Renal cortex interstitium (tissue), 15 donors: ENCODE measurements at places on chromosomes 5 and 9. TPM values are rescaled to one million over a fixed set of nuclear protein-coding genes. Genes with fewer than 3 reads are reported as not detected.

DNA sequence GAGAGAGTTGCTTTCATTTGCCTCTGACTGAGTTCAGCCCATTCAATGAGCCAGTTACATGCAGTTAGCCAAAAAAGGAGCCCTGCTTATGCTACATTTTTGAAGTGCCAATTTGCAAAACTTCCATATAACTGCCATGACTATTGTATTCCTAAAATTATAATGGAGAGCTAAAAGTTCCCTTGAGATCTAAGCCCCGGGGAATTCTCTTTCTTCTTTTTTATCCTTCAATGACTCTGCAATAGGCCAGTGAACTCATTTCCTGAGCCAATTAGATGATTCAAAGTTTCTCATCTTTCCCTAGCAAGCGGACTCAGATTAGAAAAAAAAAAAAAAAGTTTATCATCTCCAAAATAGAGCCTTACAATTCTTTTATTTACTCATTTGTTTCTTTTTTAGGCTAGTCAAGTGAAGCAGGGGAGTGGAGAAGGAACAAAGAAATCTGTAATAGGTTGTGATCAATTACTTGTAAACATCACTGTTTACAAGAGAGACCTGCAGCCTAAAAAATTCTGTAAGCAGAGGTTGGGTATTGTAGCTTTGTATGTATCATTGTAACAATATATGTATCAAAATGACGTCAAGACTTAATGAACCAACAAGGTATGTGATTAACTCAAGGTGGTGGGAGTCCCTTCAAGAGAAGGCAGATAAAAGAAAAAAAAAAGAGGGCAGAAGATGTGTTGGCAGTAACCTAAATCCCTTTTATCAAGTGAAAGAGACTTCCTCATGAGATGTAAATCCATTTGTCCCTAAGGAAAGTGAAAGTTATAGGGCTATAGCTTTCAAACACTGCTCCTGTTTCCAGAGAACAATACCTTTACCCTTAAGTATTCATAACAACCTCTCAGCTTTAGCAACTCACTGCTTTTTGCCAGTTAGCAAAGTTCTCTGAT, 48.7 kb upstream of the HOMER1 start:
- DNase-seq = no peak

- DNase-seq = no peak
These were observed 105.7 kb downstream of the SPOCK1 start for GRCh38 chr5:137393196-137393993.

GRCh38 chr5:163409384-163409783, 28.0 kb upstream of the CCNG1 start:
- DNase-seq = no peak

GRCh38 chr9:27033815-27034403, 28.4 kb upstream of the LRRC19 start:
- peak; percentile 13 for DNase-seq

- no peak for DNase-seq
These were observed 219.0 kb downstream of the ZNF608 start for GRCh38 chr5:124527220-124527991.

DNA sequence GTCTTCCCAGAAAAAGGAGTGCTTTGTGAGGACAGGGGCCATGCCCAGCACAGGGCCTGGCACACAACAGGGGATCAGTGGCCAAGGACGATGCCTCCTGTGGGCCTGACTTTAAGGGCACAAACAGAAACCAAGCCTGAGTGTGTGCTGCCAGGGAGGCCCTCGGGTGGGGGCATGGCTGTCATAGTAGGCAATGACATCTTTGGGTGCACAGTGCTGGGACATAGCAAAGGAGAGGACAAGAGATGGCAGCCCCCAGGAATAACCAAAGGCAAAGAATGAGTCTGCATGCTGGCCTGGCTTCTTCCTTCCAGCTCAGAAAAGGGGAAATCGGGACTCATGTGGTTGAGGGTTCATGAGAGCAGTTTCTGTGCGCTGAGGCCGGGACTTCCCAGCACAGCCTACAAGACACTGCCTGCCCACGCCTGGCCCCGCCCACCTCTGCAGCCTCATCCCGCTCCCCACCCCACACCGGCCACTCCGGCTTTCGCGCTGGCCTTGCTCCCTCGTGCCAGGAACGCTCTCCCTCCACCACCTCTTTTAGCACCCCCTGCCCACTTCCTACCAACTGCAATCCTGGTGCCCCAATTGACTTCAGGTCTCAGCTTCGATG, 13.8 kb upstream of the LHX2 start:
- DNase-seq = no peak

- no peak for DNase-seq
These were observed 34.1 kb upstream of the DHFR start for GRCh38 chr5:80688648-80689420.

- DNase-seq = no peak
These were observed 785 bp upstream of the P4HA2 start for GRCh38 chr5:132228241-132229035.

DNA sequence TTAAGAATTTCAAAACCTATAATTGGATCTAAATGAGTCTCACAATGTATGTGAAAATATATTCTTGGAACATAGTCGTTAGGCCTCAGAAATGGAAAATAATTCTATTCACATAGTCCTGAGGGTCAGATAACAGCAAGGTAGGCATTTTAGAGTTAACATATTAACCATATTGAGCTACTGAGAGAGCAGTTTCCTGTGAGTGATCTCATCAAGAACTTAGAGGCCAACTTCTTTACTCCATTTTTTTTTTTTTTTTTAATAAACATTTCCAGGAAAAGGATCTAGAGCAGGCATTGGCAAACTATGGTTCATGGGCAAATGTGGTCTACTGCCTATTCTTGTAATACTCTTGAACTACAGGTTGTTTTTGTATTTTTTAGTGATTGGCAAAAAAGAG, 26.6 kb downstream of the RAB24 start:
- DNase-seq = no peak

RALGDS gene
- polyA plus RNA-seq = 44.4 TPM

DNA sequence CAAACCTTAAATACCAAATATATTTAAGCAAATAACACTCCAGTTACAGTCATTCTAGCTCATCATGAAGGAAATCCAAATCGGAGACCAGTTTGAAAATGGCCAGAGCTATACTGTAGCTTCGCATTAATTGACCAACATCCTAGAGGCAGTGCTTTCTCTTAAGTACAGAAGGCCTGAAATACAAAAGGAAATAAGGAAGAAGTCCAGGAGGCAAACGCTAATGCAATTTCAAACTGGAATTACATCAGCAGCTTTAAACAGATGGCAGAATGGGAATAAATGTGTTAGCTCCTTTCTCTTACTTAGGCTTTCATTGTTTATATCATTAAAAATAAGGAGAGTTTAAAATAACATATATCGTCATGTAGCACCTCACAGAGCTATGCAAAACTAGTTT, 197.0 kb downstream of the SEC61B start:
- no peak for DNase-seq

SH2D3C gene
- 13.2 TPM for polyA plus RNA-seq

CMYA5 gene
- 16.7 TPM for polyA plus RNA-seq

- DNase-seq = no peak
These were observed 354.5 kb upstream of the ZNF608 start for GRCh38 chr5:125100951-125101350.

GRCh38 chr5:176166427-176166826, 71.8 kb upstream of the SIMC1 start:
- no peak for DNase-seq

MZB1 gene
- polyA plus RNA-seq = 1.1 TPM

MARCHF3 gene
- polyA plus RNA-seq = 7.5 TPM

DNA sequence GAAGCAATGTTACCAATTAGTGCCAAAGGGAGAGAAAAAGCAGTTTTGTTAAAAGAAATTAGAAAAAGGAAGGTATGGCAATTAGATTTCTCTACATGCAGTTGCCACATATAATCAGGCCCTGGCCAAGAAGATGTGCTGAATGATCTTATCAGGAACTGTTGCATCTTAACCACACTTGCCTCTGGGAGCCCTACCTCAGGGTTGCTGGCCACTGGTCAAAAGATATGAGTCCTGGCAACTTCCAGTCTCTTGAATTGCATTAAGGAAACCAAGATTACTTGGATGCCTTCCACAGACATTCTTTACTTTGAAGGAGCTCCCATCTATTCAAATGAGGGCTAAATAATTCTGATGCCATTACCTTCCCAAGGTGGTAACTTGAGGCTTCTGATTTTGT, 60.4 kb downstream of the TNC start:
- no peak for DNase-seq

- DNase-seq = no peak
These were observed 4.8 kb upstream of the SLC2A8 start for GRCh38 chr9:127392166-127392565.

RBM27 gene
- polyA plus RNA-seq = 32.0 TPM

- no peak for DNase-seq
These were observed 581.0 kb downstream of the ELAVL2 start for GRCh38 chr9:23245067-23245466.

DNA sequence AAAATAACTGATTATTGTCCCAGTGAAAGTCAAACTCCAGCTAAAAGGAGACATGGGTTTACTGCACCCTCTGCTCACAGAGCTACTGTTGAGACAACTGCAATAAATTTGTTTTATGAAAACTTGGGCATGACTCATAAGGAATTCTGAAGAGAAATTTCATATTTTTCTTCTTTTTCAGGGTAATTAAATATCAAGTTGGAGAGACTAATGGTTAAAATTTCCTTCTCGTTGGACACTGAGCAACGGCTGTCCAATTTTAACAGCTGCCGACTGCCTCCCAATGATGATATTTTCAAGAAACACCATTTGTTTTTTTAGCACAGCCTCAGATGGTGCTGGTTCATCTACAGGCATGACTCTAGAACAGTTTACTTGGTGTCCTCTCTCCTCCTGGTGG, 259.2 kb upstream of the RGMB start:
- DNase-seq = no peak

GRCh38 chr5:158995694-158996173, 104.0 kb downstream of the EBF1 start:
- no peak for DNase-seq

DNA sequence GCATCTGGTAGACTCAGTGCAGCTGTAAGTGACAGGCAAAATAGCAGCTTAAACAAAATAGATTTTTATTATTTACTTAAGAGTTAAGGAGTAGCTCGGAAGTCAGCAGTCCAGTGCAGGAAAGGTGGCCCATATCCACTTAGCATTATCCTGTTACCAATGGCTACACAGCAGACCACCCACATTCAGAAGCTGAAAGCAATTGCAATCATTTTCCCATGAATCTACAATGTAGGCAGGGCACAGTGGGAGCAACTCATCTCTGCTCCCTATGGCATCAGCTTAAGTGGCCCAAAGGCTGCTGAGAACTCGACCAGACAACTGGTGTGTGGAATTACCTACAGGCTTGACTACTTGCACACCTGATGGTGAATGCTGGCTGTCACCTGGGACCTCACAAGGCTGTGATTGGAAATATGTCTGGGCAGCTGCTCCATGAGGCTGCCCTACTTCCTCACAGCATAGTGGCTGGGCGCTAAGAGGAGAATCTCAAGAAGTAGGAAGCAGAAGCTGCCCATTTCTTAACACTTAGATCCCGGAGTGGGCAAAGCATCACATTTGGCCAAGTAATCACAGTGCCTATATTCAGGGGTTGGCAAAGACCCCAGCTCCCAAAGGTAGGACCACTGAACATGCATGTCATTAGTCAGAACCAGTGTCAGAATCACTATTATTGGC, 56.4 kb downstream of the SNX18 start:
- no peak for DNase-seq

DNA sequence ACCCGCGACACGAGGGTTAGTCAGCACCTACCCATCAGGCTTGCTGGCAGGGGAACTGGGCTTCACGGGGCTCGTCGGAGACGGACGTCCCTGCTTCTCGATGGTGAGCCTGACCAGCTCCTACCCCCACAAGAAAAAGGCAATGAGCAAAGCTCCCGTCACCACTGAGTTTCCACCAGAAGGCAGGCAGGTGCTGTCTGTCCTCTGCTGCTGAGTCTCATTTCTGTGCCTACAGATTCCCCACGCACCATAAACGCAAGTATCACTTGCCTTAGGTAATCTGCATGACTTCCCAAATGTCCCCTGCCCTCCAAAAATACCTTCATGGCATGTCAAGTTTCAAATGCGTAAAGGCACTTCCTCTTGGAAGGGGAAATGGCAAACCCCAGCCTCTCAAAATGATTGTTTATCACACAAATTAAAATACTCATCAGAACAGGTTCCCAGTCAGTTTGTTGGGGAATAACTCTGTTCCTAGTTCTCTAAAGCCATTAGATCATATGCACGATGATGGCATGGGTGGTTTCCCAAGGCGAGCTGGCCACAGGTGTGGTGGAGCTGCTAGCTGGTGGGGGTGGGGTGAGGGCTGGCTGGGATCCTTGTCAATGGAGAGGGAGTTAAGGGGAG, 85.0 kb downstream of the PRRT1B start:
- no peak for DNase-seq

GRCh38 chr9:72979405-72980100, 26.7 kb upstream of the ALDH1A1 start:
- no peak for DNase-seq
